ENCODE measurements at places on chromosomes 11 and 22.

DNA sequence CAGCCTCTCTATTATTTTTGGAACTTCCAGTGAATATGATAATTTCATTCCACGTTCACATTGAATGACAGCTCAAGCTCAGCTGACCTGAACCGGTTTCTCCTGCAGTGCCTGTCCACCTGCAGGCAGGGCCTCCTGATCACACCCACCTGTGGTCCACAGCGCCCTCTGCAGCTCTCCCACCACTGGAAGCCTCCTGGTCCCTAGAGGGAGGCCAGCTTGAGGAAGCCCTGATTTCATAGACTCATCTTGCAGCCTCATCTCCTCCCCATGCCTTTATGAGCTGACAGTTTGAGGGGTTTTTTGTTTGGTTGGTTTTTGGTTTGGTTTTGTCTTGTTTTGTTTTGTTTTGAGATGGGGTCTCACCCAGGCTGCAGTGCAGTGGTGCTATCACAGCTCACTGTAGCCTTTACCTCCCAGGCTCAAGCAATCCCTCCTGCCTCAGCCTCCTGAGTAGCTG lies 29.9 kb upstream of the MALAT1 start:
- peak; percentile 81 for DNase-seq

- no peak for DNase-seq
These were observed 1221.7 kb downstream of the BRD1 start for GRCh38 chr22:48605856-48606481.

DNA sequence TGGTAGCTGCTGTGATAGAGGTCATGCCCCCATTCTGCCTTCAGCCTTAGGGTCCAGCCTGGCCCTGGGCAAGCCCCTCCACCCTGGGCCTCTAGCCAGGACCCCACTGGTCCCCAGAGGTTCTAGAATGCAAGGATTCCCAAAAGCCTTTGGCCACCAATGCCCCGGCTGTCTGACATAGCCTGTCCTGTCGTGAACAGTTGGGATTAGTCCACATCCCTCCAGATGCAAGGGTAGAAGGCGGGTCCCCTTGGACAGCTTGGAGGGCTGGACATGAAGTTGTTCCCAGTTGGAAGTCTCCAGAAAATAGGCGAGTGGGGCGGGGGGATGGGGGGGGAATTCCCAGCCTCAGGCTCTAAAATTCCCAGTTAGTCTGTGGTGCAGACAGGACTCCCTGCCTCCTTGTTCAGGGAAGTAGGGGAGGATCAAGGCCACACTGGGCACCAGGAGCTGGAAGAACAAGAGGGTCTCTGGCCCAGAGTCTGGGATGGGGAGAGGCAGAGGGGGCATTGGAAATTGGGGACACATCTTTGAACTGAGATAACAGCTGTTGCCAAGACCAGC lies 5.2 kb upstream of the ADORA2A start:
- no peak for DNase-seq

- no peak for DNase-seq
These were observed 39.5 kb upstream of the SLC5A12 start for GRCh38 chr11:26761361-26761809.

DNA sequence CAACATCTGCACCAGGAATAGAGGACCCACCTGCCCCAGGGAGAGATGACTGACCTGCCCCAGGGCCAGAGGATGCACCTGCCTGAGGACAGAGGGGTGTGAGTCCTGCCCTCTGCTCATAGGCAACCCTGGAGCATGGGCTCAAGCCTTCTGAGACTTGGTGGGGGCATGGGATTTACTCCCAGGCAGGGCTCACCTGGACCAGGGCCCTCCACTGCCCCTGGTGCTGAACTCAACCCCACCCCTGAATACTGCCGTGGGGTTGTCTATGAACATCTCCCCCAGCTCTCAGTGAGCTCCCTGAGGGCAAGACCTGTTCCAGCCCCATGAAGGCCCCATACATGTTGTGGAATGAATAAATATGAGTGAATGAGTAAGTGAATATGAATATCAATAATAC lies 33.8 kb upstream of the MUC5AC start:
- DNase-seq: no peak

DNA sequence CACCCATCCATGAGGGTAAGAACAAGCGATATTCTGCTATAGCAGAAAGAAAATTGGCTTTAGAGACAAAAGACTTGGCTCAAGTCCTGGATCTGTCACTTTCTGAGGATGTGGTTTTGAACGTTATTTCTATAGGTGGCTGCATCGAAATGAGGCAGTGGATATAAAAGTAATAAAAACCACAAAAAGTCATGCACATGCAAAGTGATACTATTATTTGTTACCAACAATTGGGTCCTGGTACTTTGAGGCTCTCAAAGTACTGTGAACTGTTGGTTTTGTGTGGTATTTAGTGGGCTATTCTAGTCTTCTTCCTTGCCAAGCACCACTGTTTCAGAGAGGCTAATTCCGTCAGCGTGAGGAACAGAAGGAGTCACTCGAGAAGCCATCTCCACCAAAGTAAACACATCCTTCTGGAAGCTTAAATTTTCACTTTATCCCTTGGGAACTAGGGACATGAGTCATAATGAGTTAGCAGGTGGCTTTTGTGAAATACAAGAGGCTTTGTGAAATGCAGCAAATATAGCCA lies 13.1 kb downstream of the UBASH3B start:
- no peak for DNase-seq

DNA sequence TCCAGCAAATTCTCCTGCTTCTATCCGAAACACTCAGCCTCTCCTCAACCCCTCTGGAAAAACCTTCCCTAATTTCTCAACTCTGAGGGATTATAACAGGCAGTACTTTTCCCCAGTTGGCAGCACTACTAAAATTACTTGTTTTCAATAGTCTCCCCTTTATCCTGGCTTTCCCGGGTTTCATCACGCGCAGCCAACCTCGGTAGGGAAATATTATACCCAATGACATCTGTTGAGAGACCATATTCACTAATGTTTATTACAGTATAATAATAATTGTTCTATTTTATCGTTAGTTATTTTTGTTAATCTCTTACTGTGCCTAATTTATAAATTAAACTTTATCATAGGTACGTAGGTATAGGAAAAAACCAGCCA lies 330 bp upstream of the POLD3 start:
- no peak for DNase-seq

DNA sequence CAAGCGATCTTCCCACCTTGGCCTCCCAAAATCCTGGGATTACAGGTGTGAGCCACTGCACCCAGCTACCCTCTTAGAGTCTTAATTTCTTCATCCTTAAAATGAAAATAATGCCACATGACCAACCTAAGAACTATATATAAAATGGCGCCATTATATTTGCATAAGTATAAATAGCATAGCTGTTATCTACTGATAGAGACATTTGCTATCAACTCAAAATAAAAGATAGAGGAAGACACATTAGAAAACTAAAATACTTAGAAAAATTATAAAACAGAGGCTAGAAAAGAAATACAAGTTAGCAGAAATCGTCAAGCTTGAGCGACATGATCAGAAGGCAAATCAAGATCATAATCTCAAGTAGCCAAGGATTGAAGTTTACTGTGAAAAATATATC lies 6.2 kb downstream of the FAM168A start:
- no peak for DNase-seq

DNA sequence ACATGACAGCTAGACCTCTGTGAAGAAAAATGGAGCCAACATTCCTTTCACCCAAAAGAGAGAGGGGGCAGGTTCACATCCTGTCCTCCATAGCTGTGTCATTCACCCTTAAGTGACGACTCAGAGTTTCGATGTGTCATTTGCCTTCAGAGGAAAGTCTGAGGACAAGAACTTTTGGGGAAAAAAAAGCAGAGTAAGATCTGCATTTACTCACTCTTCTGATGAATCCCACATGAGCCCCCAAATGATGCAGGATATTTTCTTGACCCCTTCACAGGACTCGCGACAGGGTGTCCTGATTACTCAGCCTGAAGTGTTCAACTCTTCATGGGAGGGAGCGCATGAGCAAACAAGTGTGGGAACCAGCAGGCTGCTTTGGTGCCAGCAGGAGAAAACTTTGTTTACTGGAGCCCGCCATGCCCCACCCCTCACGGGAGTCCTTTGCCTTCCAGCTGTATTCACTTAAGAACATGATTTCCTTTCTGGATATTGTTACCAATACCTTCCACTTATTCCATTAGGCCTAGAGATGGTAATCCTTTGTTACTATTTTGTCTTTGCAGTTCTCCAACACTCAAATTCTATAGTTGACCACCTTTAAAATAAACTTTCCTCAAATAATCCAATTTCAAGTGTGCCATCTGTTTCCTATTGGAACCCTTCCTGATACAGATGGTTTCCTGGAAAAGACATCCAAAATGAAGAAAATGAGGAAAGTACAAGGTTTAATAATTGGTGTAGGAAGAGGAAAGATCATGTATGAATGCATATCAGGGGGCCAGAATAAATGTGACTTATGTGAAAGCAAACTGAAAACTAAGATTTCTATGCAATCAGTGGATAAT lies 729.8 kb downstream of the FAM181B start:
- no peak for DNase-seq

DNA sequence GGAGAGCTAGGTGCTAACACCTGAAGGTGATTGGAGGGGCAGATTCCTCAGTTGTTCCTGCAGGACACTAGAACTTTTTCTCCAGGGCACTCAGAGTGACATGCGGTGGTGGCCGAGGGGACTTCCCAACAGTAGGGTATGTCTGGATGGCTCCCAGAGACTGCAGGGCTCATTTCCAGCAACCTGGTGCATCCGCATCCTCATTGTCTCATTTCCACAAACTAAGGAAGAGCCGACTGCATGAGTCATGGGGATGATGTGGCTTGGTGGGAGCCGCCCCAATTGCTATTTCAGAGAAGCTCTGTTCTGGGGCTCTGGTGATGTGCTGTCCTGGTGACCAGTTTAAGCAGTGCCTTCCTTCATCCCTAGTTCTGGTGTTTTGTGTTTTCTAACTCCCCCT lies 2.8 kb upstream of the ROBO4 start:
- no peak for DNase-seq

DNA sequence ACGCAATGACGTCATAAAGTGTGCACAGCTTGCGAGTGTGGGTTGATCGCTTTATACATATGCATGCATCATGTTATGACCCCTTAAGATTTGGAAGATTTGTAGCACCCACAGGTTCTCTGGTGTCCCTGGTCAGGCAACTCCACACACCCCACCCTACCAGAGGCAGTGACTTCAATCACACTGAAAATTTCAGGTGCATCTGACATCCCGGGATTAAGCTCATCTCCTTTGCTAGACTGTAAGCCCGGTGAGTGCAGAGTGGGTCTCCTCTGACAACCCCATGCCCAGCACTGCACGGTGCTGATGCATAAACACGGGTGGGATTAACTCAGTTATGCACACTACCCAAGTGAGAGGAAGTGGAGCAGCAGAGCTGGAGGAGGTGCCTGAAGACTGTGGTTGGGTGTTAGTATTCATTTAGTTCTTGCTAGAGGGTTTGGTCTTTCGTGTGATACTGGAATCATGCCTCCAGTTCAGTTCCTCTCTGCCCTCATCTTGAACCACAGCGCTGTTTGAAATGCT lies 6.5 kb downstream of the ARSA start:
- DNase-seq: peak; percentile 63

DNA sequence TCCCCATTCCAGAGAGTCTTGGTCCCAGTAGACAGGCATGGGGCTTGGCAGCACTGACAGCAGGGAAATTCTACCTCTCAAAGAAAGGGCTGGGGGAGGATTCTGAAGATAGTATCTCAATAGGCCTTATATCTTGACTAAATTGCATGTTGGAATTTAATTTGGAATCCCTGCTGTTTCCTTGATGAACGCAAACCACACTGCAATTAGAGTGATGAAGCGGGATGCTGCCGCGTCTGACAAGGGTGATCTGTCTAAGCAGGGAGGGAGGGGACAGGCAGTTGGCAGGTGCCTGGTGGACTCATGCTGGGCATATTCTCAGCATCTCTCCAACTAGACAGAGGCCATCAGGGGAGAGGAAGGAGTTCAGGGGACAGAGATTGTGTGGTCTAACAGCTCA lies 48.4 kb downstream of the COMMD9 start:
- no peak for DNase-seq

DNA sequence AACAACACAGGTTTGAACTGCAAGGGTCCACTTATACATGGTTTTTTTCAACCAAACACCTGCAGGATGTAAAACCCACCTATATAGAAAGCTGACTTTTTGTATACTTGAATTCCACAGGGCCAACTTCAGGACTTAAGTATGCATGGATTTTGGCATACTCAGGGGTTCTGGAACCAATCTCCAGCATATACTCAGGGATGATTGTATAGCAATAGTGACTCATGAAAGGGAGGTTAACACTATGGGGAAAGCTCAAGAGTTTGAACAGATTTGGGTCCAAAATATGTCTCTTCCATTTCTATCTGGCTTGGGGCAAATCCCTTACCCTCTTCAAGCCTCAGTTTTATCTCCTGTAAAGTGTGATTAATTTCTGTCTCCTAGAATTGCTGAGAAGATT lies 94.9 kb downstream of the MICAL2 start:
- DNase-seq: no peak

- DNase-seq: peak; percentile 65
These were observed at the start of gene APBB1 for GRCh38 chr11:6419009-6419631. Gene APBB1, minus strand, starts transcription at chr11:6419094. Its CDS starts 7,747 bp downstream, at chr11:6411347.

DNA sequence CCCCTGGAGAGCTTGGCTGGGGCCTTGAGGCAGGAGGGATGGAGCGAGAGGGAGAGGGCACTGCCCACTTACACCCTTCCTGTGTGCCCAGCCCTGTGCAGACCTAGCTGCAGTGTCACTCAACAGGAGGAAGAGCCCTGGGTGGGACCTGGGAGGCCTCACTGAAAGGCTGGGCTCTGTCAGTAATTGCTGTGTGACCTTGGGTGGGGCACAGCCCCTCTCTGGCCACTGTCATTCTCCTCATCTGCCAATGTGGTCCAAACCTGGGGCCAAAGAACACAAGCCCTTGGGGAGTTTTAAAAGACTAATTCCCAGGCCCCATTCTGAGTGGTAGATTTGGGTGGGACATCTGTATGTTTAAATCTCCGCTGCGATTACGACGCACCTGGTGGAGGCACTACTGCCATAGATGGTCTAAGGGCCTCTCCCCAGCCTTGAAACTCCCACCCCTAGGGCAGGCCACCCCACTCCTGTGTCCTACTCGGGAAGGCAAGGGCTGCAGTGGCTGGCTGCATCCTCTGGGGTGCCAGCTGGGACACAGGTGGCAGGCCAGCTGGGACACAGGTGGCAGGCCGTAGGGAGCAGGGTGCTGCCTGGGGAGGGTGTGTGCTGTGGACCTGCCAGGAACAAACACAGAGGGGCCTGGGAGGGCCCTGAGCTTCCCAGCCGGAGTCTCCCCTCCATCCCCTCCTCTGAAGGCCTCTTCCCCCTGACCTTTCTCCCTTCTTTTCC lies 12.3 kb upstream of the SOX10 start:
- no peak for DNase-seq

DNA sequence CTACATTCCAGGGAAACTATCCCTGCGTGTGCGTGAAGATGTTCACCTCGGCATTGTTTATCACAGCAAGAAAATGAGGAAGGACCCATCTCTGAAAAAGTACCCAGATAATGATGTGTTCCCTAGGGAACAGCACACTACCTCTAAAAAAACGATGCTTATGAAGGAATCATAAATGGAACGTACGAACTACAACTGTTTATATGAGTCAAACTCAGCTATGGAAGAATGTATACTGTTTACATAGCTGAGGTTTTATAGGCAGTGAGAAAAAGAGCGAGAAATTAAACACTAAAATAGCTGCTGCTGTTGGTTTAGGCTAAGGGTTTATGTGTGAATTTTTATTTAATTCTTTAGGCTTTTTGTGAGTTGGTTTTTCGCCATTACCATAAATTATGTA lies 48.9 kb downstream of the APOL1 start:
- DNase-seq: no peak

- no peak for DNase-seq
These were observed 10.2 kb downstream of the VSTM5 start for GRCh38 chr11:93840180-93840579.

- DNase-seq: no peak
These were observed 5.4 kb downstream of the MUS81 start for GRCh38 chr11:65865550-65866172.
